ENCODE measurements at places on chromosomes 4 and X. TPM values are rescaled to one million over a fixed set of nuclear protein-coding genes. Genes with fewer than 3 reads are reported as not detected.

Gene ENOX2
- total RNA-seq = 8.0 TPM

Gene ADH1B
- 46.1 TPM for total RNA-seq

Gene DIPK2B
- total RNA-seq = 2.5 TPM

Gene MAGIX
- 4.3 TPM for total RNA-seq

Gene HHIP
- total RNA-seq = 4.2 TPM

Gene DCAF4L1
- 0.05 TPM for total RNA-seq
